Neural crest cell (in vitro differentiated cells): ENCODE measurements at places on chromosomes 2 and 18. TPM values are rescaled to one million over a fixed set of nuclear protein-coding genes. Genes with fewer than 3 reads are reported as not detected.

The NEB gene
- total RNA-seq = 0.57 and 0.77 TPM in 2 replicates

The KIAA2012 gene
- total RNA-seq = 0.07 and 0.34 TPM in 2 replicates

The ZBTB14 gene
- 21.9 and 22.4 TPM in 2 replicates for total RNA-seq

The RBM44 gene
- total RNA-seq = 0.42 and 0.50 TPM in 2 replicates

The RGPD3 gene
- 0.11 and 0.14 TPM in 2 replicates for total RNA-seq

The IKZF2 gene
- total RNA-seq = 7.3 and 7.6 TPM in 2 replicates
